Stimulated activated effector memory CD8-positive, alpha-beta T cell treated with anti-CD3 and anti-CD28 coated beads, Interleukin-12 subunit alpha, Interleukin-12 subunit beta, amount 100 ng/mL, for 72 hours (primary cell): ENCODE measurements at places on chromosomes 4 and X.
A peak's percentile ranks its signal among the peaks of the same experiment; 100 is the strongest.

DNA sequence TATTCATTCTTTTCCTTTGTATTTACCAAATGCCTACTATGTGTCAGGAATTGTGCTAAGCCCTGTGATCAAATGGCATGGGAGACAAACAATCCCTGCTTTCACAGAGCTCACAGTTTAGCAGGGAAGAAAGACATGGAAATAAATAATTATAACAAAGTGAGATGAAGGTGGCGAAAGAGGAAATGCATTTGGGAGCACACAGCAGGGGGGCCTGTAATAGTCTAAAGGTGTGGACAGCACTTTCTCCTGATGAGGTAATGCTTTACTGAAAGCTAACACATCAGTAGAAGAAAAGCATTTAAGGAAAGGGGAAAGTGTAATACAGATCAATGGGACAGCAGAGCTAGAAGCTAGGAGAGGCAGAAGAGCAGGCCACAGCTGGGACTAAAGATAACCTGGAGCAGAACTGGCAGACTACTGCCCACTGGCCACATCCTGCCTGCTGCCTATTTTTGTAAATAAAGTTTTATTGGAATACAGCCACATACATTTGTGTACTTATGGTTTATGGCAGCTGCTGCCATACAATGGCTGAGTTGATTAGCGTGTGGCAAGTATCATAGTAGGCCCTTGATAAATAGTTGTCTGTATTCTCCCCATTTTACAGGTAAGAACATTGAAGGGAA is 67.1 kb upstream of the TAPT1 start:
- no peak for DNase-seq

DNA sequence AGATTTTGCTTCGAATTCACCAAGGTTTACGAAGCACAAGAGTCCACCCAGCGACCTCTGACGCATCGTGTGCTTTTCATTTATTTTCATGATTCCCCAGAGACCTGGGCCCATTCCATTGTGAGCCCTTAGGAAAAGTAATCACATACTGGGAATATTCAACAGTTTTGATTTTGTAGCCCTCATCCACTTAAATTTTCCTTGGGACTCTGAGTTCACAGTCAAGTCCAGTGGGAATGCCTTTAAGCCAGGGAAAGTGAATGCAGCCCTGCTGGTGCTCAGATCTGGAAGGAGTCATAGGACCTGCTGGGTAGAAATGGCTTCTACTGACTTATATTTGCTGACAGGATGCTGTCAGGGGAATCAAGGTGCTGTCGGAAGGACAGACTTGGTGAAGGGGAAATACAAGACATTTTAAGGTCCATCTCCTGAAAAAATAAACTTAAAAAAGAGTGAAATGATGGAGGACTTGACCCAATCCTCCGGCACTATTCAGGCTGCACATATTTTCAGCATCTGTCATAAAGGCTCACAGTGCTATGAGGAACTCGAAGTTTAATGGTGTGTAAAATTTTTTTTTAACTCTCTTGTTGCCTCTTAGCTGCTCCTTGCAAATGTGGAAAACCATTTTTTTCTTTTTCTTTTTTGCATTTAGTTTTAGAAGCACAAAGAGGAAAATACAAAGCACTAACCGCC is 204.9 kb downstream of the MID1 start:
- DNase-seq: no peak

- DNase-seq: peak; percentile 73
Observed at GRCh38 chr4:17336524-17336961, 175.3 kb downstream of the QDPR start.

- no peak for DNase-seq
Observed at GRCh38 chr4:8766610-8767009, 105.0 kb downstream of the HMX1 start.

GRCh38 chr4:65383589-65384305 is 286.5 kb downstream of the EPHA5 start:
- no peak for DNase-seq

GRCh38 chr4:4443821-4444220 is 56.9 kb downstream of the NSG1 start:
- no peak for DNase-seq

GRCh38 chrX:115900425-115900824 is 270.1 kb upstream of the AGTR2 start:
- DNase-seq: no peak

GRCh38 chr4:2069161-2069971 is 10.2 kb downstream of the NAT8L start:
- no peak for DNase-seq

GRCh38 chr4:64216741-64217140 is 192.5 kb downstream of the TECRL start:
- DNase-seq: no peak

- DNase-seq: no peak
Observed at GRCh38 chr4:1656132-1656531, 28.0 kb downstream of the FAM53A start.

DNA sequence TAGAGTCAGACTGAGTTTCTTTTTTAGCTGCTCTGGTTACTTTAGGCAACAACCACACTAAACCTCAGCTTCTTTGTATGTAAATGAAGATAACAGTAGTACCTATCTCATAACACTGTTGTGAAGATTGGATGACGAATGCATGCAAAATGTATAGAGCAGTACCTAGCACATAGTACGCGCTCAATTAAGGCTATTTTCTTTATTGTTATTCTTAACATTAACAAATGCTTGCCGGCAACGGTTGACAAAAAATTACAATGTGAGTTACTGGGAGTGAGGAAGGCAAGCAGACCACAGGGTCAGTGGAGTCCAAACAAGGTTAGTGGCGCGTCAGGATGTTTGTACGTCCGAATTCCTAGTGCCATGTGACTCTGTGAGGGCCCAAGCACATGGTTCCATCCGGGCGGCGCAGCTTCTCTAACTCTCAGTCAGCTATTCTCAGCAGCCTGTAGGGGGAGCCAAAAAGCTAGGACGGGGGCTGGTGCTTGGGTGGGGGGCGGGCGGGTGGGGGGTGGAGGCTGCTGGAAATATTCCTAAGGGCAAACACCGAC is 821 bp upstream of the NALF2 start:
- DNase-seq: no peak

DNA sequence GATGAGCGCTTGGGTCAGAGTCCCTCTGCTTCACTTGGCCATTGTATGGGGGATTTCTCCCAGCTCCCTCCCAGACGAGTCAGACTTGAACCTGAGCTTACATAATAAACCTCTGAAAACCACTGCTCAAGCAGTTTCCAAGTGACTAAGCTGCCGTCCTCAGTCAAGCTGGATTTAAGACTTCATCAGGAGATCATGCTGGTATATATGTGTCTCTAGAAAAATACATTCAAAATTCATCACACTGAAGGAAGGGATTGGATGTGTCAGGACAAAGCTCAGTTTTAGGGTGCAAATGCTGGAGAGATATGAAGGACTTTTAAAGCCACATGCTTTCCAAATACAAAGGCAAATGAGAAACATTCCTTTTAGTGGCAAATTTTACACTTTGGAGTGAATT is 114.3 kb downstream of the QDPR start:
- DNase-seq: no peak

DNA sequence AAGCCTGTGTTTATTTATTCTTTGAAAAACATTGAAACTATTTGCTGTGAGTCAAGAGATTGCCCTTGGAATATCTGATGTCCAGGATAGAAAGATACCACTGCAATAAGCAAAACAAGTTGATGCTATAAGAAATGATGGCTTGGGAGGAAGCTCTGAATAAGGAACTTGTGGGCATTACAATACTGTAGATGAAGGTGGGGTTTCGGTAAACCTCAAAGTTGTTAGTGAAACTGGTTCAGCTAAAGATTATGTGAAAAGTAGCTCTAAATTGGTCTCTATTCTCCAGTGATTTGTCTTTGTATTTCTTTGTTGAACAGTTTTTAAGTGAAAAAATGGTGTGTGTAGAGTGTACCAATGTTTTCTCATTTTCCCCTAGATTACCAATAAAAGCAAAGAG is 128.7 kb downstream of the AKAP4 start:
- DNase-seq: no peak

- DNase-seq: no peak
Observed at GRCh38 chr4:152850377-152850776, 70.6 kb downstream of the ARFIP1 start.

DNA sequence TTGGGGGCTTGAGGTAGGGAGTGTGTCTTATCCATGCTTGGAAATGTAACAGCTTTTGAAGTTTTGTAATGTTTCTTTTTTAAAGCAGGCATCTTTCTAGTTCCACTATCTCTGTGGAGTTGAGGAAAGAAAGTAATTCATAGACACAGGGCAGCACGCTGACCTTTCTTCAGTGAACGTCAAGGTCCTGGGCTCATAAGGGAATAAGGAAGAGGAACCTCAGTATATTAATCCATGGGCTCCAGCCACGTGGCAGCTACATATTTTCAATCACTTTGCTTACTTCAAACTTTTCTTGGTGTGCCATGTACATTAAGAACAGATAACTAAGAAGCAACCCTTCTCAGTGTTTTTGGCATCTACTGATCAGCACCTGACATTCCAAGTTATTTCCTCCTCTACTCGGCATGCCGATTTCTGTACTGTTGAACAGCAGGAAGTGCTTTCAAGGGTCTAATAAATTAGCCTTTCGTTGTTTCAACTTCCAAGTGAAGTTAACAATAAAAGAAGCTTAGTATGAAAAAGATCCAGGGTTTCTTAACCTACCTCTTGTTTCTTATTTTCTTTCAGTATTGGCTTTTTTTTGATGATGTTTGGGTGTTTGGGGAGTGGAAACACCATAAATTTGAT is 88.2 kb downstream of the SORBS2 start:
- DNase-seq: no peak

DNA sequence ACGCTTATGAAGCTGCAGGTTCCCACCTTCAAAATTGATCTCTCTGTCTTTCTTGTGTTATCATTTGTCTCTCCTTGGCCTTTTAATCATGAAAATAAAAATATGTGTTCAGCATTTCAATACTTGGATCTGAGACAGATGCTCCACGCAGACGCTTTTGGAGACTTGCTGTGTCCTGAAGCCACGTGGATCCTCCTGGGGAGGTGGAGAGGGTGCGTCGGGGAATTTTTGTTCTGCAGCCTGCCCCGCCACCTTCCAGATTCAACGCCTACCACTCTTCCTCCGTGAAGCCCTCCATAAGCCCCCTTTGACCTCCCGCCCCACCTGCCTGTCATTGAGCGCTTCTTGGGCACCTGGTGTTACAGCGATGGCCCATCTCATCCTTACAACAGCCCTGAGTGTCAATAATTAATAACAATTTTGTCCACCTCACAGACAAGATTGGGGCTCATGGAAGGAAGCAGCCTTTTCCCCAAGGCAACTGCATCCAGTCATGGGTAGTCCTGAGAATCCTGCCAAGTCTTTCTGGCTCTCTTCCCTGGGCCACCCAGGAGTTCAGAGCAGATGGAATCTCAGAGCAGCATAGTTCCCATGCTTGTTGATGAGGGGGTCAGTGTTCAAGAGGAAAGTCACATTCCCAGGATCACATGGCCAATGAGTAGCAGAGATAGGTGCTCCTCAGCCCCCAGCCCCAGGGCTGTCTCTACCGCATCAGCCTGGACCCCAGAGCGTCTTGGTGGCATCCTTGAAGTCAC is 172.6 kb upstream of the PSAPL1 start:
- no peak for DNase-seq

DNA sequence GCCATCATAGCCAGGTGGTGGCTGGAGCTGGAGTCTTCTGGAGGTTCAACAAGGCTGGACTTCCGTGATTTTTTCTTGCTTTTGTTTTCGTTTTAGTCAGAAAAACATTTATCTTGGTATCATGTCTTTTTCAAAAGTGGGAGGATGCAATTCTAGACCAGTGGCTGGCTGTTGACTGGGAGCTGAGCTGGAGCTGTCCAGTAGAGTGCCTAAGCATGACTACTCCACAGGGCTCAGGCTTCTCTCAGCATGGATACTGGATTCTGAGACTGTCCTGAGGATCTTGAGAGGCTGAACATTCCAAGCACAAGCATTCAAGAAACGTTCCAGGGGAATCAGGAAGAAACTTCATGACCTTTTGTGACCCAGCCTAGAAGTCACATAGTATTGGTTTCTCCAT is 598.1 kb downstream of the MID1IP1 start:
- no peak for DNase-seq

GRCh38 chr4:28062562-28062961 is 1201.9 kb downstream of the STIM2 start:
- DNase-seq: no peak

DNA sequence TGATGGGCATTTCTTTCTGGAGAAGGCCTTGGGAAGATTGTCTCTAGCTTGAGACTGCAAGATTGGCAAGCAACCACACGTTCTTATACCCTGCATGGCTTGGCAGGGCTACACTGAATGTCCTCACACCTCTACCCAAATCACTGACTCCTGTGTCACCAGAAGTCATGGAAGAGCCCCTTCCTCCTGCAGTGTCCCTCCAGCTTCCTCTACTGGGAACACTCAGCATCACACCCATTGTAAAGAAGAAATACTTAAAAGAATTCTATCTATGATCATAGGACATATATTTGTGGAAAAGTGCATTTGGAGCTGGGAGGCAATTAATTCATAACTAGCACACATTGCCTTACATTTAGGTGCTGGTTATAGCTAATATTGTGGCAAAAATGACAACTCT is 113.1 kb downstream of the CCSER1 start:
- DNase-seq: no peak

- no peak for DNase-seq
Observed at GRCh38 chr4:109025471-109026076, 262.7 kb upstream of the ETNPPL start.

DNA sequence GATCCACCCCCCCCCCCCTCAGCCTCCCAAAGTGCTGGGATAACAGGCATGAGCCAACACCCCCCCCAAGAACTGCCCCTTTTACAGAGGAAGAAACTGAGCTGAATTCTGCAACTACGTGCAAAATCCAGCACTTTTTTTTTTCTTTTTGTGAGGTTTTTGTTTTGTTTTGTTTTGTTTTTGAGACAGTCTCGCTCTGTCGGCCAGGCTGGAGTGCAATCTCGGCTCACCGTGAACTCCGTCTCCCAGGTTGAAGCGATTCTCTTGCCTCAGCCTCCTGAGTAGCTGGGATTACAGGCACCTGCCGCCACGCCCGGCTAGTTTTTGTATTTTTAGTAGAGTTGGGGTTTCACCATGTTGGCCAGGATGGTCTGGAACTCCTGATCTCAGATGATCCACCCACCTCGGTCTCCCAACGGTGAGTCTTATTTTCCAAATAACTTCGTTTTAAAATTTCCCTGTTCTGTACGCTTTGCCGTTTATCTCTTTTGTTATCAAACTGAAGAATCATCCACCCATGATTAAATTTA is 4.9 kb downstream of the CRLF2 start:
- DNase-seq: no peak

DNA sequence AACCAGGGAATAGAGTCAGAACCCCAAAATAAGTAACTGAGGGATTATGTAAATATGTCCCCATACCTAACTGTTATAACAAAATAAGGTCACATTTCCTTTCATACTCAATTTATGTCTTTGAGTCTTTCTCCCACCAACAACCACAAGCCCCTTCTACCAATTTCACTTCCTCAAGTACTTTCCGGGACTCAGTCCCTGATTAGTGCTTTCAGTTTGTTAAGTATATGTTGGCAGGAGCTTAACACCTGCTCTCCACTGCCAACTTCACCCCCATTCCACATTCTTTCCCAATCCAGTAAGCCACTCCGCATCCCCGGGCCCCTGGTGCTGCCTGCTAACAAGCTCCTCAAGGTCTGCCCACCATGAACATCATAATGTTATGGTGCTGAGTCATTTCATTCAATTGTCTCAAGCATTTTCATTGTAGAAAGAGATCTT is 71.3 kb upstream of the SPRY1 start:
- DNase-seq: no peak
